ENCODE measurements at places on chromosomes 7 and 10. TPM values are rescaled to one million over a fixed set of nuclear protein-coding genes. Genes with fewer than 3 reads are reported as not detected.

Gene PRF1
- not detected for total RNA-seq

Gene ASIC3
- 3.4 TPM for total RNA-seq

Gene NRF1
- total RNA-seq: 18.1 TPM

Gene TMEM176B
- total RNA-seq: 1.4 TPM

Gene SLC13A1
- total RNA-seq: not detected

Gene SLC16A12
- 0.21 TPM for total RNA-seq

Gene TRPV5
- not detected for total RNA-seq

Gene AGAP6
- total RNA-seq: 17.2 TPM

GRCh38 chr10:112227331-112227987 is 43.9 kb upstream of the GPAM start:
- no peak for DNase-seq

DNA sequence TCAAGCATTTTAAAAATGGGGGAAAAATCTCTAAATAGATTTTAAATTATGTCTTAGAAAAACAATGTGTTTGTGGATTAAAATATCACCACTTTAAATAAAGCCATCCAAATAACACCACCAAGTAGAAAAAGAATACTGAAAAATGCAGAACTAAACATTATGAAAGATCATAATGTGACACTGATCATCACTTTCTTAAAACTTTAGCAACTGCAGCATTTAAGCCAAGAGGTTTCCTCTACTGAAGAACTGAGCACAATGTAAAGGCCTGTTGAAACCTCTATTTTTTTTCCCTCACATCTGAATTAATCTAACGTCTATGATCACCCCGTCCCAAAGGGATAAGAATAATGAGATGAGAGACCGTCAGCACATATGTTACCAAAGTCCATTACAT is 18.6 kb downstream of the MINDY3 start:
- no peak for DNase-seq

DNA sequence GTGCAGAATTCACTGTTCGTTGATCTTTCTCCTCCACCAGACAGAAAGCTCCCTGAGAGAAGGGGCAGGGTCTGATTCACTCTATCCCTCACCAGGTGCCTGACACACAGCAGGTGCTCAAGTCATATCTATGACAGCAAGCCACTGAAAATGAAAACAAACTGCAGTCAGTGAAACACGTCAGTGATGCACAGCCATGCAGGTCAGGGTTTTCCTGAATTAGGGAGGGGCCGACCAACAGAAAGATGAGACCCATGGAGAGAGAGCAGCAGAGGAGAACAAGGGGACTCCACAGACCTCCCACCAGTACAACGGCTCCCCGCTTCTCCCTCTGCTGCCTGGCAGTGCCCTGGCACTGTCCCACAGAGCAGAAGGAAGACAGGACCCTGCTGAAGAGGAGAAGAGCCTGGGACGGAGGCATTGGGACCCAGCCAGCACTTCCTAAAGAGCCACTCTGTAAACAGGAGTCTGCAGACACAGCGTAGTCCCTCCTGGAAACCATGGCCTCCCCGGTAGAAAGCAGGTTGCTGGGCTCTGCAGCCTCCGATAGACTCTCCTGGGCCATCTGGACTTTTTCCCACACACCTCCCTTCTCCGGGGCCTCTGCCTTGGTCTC is 50.3 kb downstream of the FAM53B start:
- DNase-seq: no peak

DNA sequence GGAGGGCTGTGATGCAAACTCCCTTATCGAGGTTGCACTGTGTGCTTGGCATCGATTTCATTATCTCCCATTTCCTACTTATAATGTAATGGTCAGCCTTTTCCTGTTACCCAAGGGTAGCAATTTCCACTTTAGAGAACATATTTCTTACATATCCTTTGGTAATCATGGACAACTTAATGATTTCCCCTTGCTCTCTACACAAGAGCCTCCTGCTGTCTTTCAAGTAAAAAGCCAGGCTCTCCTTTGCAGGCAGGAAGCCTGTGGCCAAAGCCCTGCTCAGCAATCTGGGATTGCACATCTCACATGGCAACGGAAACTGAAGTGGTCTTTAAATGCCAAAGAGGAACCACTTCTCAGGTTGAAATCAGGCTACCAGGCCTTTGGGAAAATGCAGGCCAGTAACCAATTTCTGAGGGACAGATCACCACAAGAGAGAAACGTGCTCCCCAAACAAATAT is 86.7 kb upstream of the IKZF1 start:
- DNase-seq: no peak

GRCh38 chr7:144997512-144997911 is 161.7 kb upstream of the TPK1 start:
- DNase-seq: no peak

DNA sequence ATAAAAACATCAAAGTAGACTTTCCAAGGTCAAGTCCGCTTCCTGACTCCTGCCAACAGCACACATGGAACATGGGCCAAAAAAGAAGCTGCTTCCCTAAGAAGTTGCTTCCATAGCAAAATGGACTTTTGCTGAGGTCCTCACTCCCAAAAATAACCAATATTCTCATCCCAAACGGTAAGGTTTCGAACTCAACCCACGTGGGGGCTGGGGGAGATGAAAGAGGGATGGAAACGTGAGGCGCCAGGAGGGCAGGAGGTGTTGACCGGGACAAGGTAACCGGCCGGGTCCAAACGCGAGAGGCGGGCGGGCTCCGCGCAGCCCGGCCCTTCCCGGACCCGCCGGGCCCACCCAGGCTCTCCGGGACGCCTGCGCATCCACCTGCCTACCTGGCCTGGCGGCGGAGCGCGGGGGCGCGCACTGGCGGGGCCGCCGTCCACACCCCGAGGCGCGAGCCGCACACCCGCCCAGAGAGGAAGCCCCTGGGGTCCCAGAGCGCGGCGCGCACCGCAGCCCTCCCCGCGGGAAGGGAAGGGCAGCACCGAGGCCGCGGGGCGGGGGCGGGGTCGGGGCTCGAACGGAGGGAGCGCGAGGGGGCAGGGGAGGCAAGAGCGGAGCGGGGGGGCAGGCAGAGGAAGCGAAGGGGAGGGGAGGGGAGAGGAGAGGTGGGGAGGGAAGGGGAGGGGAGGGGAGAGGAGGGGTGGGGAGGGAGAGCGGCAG is 742 bp downstream of the LMBR1 start:
- DNase-seq: peak; percentile 56

DNA sequence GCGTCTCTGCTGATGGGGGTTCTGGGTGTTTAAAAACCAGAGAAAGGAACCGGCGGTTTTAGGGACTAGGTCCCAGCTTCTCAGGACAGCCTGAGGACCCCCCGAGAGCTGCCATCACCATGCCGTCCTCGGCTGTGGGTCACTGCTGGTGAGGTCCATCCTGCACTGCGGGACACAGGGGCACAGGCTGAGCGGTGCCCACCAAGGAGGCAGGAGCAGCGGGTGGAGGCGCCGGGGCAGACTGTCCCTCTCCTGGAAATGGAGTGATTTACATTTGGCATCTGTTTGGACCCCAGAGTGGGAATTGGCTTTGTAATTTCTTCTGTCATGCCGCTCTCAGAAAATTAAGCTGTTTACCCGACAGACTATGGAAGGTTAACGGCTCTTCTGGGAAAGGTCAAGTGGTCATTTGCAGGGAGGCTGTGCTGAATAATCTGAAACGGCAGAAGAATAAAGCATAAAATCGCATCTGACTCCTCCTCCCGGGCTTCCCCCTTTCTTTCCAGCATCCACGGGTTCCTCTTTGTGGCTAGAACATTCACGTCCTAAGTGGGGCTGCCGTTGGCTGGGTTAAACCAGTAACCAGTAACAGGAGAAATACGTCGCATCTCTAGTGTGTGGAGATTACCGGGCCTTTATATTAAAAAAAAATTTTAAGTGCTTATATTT is 31.7 kb downstream of the LHPP start:
- DNase-seq: no peak

DNA sequence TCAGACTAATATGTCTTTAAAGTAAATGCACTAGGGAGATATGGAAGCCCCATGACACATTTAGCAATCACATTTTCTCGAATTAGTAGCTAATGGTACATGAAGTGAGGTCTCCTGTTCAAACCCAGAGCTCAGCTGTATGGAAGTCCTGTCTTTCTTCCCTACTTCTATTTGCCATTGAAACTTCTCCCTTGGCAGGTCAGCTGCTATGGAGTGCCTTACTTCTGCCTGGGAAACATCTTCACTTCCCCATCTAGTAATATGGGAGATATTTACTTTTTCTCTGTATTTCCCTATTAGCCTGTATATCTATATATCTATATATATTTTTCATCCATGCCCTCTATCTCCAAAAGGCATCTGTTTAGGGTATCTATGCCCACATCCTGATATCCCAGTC is 225.3 kb upstream of the INHBA start:
- DNase-seq: no peak

DNA sequence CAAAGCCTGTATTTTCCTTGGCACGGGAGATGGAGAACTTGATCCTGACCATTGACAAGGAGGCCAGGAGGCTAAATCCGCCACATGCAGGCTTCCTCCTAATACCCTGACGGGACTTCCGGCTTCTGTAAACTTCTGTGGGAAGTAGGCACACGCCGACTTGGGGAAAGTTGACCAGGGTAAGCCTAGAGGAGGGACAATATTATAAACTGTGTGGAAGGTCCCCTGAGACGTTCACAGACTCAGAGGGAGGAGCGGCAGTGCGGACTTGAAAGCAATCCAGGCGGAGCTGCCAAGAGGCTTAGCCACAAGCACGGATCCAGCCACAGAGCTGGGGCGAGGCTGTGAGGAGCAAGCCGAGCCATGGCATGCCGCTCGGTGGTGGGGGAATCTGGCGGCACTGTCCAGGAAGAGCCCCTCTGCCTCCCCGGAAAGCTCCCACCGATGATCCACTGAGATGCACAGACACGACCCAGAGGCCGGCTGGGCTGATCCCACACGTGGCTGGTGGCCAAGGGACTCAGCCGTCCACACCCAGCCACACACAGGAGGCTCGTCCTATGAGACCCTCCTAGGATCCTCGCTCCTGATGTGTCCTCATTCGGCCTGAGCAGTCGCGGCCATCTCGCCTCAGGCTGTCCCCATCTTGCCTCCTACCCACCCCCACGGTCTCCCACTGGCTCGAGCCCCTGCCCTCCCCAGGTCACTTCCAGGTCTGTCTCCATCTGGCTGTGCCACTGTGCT is 40.0 kb upstream of the INSIG1 start:
- DNase-seq: no peak

GRCh38 chr10:75293446-75293820 is 57.7 kb upstream of the COMTD1 start:
- no peak for DNase-seq

- no peak for DNase-seq
Observed at GRCh38 chr10:79029478-79030390, 39.0 kb upstream of the ZMIZ1 start.

DNA sequence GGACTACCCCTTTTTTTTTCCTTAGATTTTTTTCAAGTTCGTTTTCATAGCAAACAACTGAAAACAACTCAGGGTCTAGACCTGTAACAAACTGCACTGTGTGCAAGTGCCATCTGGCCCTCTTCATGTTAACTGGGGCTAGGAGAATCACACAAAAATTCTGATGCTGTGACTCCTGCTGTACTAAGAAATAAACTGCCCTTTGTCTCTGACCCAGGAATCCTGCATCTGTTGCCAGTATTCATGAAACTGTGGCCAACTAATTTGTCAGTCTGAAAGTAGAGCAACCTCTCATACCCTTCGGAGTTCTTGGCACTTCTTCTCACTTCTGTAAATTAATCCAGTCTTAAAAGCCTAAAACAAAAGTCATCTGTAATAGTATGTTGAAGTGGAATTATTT is 218.4 kb upstream of the PCDH15 start:
- DNase-seq: no peak

DNA sequence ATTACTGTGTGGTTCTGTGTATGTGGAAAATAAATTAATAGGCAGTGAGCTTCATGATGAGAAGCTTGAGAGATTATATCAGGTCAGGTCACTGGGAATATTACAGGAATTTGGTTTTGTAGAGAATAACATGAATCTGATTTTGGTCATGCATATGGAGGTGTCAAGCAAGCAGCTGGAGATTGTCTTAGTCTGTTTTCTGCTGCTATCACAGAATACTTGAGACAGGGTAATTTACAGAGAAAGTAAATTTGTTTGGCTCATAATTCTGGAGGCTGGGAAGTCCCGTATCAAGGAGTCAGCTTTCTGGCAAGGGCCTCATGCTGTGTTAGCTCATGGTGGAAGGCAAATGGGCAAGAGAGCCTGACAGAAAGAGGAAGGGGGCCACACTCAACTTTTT is 120.7 kb upstream of the FAM3C start:
- no peak for DNase-seq

DNA sequence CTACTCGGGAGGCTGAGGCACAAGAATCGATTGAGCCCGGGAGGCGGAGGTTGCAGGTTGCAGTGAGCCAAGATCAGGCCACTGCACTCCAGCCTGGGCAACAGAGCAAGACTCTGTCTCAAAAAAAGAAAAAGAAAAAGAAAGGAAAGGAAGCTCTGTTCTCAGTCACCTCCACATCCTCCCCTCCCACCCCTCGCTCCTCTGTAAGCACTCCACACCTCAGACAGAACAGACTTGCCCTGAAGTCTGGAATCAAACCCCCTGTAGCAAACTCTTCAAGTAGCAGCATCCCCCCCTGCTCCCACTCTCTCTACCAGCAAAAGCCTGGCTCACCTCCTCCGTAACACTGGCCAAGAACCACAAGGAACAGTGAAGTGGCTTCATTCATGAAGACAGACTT is 66.7 kb downstream of the PARD3 start:
- no peak for DNase-seq

GRCh38 chr7:46725838-46726237 is 804.8 kb upstream of the IGFBP3 start:
- no peak for DNase-seq

- DNase-seq: no peak
Observed at GRCh38 chr7:30155481-30155880, 20.7 kb downstream of the MTURN start.

- no peak for DNase-seq
Observed at GRCh38 chr10:31467791-31468535, 148.9 kb downstream of the ZEB1 start.

DNA sequence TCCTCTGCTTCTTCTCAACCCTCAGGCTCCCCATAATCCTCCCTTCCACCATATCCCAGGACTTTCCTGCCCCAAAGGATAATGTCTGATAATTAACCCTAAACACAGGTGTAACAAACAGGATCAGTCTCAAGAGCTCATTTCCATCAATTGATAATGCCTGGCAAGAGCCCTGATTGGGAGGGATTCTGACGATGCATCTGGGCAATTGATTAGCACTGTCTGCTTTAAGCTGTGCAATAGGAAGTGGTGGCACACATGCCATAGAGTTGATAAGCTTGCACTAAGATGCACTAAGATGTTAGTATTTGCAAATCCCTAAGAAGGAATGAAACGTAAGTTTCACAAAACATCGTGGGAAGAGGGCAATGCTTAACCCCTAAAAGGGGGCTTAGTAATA is 27.4 kb upstream of the EGR2 start:
- no peak for DNase-seq

DNA sequence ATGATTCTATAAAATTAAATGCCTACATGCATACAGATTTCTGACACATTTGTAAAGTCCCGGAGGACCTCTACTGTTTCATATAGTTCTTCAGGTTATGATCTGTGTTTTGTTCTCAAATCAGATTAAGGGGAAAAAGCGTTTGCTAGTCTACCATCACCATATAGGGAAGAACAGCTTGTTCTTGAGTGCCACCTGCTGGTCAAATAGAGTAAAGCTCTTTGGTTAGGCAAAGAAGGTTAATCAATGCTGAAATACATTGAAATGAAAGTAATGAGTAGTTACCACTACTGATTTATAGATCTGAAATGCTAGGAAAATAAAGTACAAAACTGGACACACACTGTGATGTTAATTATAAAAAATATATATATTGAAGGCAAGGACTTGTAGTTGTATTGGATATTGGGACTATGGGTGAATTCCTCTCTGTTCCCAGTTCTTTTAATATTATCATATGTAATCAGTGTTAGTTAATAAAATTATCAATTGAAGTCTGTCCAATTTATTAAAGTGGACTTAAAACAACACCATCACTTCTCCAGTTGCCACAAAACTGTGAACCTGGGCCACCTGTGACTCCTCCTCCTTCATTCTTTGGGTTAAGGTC is 72.6 kb upstream of the PDLIM1 start:
- peak; percentile 54 for DNase-seq
